ENCODE measurements at places on chromosomes 7 and 10.

- DNase-seq, result no peak
These were observed 41.0 kb upstream of the TMEM248 start for GRCh38 chr7:66880053-66880452.

DNA sequence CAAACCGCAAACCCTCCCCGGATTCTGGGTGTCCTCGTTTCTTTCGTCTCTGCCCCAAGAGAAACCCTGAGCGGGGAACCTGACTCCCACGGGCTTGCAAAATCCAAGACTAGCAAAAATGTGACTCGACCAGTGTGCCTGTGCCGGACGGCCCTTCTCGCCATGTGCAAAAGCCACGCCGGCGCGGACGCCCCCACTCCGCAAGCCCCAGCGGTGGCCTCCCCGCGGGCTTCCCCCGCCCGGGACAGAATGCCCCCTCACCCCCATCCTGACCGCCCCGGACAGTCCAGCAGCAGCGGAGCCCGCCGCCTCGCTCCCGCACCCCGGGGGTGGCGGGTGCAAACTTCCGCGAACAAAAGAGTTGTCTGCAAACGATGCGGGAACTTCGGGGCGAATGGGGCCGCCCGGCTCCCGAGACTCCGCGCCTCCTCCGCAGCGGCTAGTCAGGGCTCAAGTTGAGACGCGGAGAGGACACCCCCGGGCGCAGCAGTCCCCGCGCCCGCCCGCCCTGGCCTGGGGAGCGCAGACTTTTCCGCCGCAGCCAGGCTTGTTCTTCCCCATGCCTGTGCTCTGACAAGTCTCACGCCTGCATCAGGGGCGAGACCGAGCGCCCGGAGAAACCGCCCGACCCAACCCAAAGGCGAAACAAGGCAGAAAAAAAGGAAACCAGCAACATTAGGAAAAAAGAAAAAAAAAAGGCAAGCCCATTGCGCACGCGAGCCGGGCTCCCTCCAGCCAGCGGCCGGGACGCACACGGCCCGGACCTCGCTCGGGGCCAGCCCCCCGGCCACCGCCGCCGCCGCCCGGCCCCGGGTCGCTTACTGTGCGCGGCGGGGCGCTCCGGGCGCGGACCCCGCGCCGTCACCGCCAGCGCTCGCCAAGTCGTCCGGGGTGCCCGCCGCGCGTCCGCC lies 732 bp downstream of the FAM53B start:
- no peak for DNase-seq

GRCh38 chr7:36280840-36281812 lies 108.5 kb upstream of the ANLN start:
- DNase-seq, result no peak

GRCh38 chr7:37434529-37434928 lies 14.1 kb downstream of the ELMO1 start:
- no peak for DNase-seq

DNA sequence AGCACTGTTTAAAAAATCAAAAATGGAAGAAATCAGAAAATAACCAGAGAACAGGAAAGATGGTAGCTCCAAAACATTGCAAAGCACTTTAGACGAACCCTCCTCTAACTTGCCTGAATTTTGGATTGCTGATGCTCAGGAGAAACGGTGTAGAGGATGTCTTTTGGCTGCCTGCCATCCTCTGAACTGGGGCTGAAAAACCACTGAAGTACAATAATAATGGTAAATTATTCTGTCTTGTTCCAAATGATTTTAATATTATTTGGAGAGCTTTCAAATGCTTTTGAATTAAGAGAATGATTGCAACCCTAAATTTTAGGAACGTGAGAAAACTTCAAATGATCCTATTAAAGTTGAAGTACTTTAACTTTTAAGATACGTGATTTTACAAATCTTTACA lies 167.3 kb upstream of the SLC13A1 start:
- DNase-seq, result no peak

- no peak for DNase-seq
These were observed 16.5 kb downstream of the GRID1 start for GRCh38 chr10:86349940-86350630.

- no peak for DNase-seq
These were observed 27.0 kb upstream of the PPIF start for GRCh38 chr10:79320316-79320715.

DNA sequence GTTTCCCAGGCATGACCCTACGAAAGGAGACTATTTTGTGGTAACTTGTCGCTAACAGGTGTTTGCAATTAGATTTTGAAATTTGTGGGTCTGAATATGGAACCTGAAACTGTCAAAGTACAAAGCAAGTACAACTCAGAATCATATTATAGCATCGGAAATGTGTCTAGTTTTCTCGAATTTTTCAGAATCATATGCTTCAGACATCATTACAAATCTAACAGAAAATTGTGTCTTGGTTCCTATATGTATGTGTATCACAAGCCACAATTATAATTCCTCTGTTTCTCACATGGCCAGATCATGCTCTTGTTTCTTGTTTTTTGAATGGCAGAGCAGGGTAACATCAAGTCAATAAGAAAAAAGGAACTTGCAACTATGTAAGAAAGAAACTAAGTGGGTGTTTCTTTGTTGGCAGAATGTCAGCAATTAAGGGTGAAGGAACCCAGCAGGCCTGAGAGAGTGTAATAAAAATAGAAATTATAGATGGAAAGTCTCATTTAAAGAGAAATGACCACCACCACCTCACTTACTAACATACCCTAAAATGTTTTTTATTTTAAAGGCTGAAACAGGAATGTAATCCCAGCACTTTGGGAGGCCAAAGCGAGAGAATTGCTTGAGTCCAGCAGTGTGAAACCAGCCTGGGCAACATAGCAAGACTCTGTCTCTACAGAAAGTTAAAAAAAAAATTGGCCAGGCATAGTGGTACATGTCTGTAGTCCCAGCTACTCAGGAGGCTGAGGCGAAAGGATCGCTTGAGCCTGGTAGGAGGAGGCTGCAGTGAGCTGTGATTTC lies 51.3 kb downstream of the PRTFDC1 start:
- no peak for DNase-seq

GRCh38 chr10:12743941-12744340 lies 257.6 kb downstream of the CCDC3 start:
- no peak for DNase-seq

DNA sequence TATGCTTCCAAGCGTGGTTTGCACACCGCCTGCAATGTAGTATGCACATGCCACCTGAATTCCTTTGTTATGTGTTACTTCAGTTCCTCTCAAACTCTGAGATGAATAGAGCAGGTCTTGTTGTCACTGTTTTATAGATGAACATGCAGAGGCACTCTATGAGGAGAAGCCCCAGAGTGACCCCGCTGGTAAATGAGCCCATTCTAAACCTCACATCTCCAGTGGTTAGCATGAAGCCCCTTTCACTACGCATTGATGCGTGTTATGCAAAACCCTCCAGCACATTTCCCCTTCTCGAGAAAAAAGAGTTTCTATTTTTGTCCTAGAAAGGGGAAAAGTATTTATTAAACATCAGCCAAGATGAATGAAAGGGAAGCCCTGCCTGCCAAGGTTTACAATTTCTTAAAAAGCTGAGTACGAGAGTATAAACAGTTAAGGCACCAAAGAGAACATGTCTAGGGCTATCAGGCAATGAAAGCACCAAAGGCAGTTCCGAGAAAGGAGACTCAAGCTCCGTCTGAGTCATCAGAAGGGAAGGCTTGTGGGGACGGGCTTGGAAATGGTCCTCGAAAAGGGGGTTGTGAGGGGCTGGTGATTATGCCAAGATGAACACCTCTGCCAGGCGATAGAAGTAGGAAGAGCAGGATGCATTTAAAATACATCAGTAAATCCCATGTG lies 58.7 kb upstream of the PFKP start:
- DNase-seq, result no peak

GRCh38 chr10:14247377-14248116 lies 83.2 kb downstream of the FRMD4A start:
- DNase-seq, result no peak

DNA sequence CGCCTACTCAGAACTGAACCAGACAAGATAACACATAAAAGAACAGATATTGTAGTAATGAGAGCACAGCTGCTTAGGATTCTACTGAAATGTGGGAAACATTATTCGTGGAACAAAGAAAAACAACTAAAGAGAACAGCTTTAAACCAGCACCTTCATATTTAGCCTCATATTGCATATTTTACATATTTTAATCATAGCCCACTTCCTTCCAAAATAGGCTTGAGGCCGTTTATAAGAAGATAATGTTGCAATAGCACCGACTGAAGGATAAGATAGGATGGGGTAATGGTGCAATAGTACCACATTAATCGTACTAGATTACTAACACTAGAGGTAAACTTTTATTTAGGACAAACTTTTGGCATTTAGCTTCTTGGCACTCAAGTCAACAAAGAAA lies 71.3 kb downstream of the KCND2 start:
- DNase-seq, result no peak

Data from activated T-cell treated with anti-CD3 and anti-CD28 coated beads for 24 hours (primary cell).